ENCODE measurements at places on chromosomes 1 and 21.

- no peak for DNase-seq
Observed at GRCh38 chr1:7369866-7370265, 401.2 kb upstream of the VAMP3 start.

GRCh38 chr1:247104965-247105364, 809 bp upstream of the ZNF669 start:
- no peak for DNase-seq

- no peak for DNase-seq
Observed at GRCh38 chr21:14366998-14367397, 15.9 kb downstream of the HSPA13 start.

DNA sequence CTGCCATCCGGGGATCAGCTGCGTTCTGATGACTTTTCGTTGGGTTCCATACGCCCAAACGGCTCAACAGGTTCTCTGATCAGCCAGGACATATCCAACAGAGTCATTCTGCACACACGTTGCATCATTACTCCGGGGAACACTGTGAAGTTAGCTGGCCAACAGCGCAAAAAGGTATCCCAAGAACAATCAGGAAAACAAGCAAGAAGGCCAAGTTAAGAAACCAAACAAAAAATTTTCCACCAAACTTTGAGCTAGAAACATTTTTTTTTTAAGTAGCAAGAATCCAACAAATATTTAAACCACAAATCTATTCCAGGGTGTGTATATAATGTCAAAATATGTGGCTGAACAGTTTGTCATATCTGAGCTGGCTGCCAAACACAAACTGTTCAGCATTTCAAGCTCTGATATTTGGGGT, 29.2 kb downstream of the NID1 start:
- DNase-seq: no peak

DNA sequence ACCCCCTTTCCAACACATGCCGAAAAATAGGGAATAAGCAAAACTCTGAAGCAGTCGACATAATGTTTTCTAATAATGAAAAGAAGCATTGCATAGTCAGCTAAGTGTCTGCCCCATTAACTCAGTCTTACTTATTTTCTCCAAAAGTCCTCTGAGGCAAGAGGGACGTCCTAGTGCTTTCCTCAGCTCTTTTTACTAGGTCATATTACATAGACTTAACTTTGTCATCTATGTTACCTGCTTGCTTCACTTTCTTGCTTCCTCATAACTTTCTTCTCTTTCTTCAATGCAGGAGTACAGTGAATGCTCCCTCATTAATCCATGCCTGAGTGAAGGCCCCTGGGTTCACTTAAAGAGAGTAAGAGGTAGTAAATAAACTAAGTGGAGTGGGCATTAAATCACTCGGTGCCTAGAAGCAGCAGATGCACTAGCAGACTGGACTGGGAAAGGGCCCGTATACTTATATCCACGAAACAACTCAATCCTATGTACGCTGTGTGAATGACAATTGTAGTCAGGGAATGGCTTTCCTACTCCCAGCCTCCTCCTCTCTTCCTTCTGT, 210.5 kb upstream of the SPAG17 start:
- no peak for DNase-seq

DNA sequence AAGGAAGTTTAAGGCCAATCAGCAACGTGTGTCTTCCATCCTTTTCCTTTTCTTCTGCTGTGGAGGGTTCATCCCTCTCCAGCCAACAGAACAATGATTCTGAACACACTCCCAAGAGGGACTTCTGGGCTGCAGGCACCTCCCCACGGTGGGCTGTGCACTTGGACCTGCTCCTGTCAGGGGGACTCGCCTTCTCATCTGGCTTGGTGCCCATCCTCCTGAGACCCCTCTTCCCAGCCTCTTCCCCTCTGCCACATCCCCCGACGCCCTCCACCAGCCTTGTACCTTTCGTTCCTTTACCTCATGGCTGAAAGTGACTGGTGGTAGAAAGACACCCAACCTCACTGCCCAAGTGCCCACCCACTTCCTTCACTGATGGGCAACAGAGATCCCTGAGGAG, 26.0 kb upstream of the SLAMF9 start:
- no peak for DNase-seq

DNA sequence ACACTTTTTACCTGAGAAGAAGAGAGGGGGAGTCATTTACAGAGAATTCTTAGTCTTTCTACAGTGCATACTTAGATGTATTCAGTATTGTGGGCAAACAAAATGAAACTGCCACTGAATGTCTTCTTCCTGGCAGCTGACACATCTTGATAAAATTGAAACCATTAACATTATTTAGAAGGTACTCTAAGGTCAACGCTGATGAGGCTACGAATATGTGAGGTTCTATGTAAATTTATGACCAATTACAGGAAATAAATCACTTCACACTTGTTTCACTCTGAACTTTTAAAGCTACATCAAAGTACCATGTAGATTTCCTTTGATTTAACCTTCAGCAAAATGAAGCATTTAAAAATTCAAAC, 51.3 kb upstream of the GFI1 start:
- no peak for DNase-seq

- no peak for DNase-seq
Observed at GRCh38 chr1:8870103-8870502, 8.4 kb downstream of the ENO1 start.

- no peak for DNase-seq
Observed at GRCh38 chr1:17895401-17895800, 140.3 kb downstream of the ACTL8 start.

DNA sequence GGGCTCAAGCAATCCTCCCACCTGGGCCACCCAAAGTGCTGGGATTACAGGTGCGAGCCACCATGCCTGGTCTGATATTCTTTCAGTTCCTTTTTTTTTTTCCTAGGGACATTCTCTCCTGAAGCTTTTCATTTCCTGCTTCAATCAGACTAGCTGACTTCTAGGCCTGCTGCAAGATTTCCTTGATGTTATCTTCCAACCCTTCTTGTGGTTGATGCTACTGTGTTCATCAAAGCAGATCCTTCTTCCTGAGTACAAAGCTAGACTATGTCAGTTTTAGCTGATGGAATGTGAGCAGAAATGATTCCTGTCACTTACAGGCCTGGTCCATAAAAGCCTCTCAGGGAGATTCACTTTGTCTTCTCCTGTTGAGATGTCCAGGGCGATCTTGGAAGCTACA, 146.4 kb downstream of the CDC7 start:
- DNase-seq: no peak

- DNase-seq: no peak
Observed at GRCh38 chr1:35768350-35769187, 1.2 kb downstream of the CLSPN start.

All from NCI-H2081 treated with DMSO at 0.1 percent for 48 hours (cell line).